Left renal cortex interstitium (tissue), 4 donors: ENCODE measurements at places on chromosomes 16 and 17.

DNA sequence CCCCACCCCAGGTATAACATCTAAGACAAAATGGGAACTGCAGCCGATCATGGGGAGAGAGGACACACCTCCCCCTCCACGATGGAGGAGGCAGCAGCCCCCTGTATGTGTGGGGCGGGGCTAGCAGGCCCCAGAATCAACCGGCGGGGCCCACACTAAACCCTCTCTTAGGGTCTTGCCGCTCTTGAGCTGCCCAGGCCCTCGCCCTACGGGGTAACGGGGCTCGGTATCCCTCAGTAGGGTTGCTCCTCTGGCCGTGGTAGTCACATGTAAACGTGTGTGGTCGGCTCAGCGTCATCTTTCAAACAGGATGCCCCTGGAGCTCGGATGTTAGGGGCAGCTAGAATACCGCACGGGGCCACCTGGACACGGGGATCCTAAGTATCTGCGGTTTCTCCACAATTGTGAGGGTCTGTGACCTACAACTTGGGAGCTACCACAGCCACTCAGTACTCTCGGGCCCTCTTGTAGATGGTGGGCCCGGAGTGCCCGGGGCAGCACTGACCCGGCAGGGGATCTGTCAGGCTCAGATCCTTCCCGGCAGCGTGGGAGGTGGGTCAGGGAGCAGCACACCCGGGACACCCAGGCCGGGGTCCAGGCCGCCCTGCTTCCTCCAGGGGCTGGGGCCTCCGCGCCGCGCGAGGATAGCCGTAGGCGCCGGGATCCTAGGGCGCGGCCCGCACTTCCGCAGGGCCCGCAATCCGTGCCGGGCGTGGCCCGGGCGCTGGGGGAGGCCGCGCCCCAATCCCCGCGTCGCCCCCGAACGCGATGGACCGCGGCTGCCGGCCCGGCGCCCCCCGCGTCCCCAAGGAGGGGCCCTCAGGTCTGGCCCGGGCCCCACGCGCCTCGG, 781 bp downstream of the ARHGDIA start:
- no peak for DNase-seq

DNA sequence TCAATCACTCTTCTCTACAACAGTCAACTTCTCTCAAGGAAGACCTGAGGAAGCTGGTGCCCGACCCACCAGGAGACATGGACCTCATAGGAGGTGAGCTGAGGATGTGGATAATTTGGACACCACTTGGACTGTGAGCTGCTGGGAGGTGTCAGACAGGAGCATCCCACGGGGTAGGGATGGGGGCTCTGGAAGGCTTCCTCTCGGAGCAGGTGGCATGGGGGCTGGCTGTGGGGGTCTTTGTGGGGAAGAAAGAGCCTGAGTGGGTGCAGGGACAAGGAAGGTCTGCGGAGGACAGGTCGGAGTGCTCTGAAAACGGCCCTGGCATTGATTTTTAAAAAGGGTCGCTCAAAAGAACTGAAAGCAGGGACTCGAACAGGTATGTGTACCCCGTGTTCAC, 64.0 kb downstream of the TBC1D16 start:
- DNase-seq, result no peak

DNA sequence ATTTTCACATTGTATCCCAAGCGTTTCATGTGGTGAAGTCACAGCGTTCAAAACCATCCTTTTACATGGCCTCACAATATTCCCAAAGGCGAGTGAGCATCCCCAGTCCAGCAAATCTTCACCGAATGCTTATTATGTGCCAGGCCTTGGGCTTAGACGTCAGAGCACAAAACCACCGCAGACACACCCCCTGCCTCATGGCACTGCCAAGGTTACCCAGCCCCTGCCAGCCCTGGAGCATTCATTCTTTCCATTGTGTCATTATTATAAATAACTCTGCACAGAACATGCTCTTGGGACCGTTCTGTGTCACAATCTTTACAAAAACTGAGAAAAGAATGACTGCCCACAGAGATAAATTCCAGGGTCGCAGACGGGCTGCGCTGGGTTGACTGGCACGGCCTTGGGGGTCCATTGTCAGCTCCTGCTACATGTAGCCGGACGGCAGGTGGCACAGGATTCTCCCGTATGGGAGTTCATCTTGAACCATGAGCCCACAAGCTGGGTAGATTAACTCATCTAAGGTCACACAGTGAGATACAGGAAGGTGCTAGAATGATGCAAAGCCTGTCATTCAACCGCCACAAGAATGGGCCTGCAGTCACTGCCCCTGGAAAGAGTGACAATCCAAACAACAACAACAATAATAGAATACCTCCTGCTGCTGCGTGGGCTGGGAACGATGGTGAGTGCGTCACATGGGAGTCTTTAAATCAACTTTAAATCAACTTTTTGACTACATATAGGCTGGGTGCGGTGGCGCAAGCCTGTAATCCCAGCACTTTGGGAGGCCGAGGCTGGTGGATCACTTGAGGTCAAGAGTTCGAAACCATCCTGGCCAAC, 4.5 kb upstream of the NECAB2 start:
- no peak for DNase-seq

GRCh38 chr16:71526111-71526631, at the start of gene CHST4:
CHST4 (plus strand) TSS chr16:71526426; CDS start chr16:71536678, 10,252 bp downstream.
- peak; percentile 24 for DNase-seq

- DNase-seq, result no peak
Observed at GRCh38 chr17:45414990-45415881, 17.4 kb downstream of the ARHGAP27 start.

DNA sequence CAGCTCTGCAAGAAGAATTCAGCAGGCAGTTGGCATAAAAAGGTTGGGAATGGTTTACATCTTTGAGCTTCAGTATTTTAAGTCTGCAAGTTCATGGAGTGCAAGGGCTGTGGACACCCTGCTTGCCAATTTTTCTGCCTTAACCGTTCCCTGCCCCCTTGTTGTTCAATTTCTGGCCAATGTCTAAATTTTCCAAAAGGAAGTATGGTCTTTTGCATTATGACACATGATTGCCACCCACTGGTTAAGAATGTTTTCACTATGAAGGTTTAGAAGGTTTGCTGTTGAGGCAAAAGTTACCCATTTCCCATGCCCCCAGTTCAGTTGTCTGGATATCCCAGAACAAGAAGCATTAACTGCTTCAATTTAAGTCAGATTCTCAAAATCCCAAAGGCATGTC, 441.9 kb downstream of the CDH13 start:
- DNase-seq, result no peak

DNA sequence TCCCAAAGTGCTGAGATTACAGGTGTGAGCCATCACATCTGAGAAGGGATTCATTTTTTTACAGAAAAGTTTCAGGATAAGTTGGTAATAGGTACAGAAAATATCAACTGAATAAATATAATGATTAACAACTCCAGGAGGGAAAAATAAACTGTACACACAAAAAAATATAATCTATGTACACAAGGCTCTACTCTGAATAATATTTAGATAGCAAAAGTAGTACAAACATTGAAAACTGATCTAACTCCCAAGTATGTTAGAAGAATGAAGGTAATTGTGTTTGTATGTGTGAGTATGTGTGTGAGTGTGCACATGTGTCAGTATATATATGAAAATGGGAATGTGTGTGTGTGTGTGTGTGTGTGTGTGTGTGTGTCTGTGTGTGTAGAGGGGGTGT, 20.4 kb downstream of the TUBD1 start:
- DNase-seq, result no peak

GRCh38 chr17:44384823-44385286, 4.6 kb downstream of the ITGA2B start:
- DNase-seq, result no peak

DNA sequence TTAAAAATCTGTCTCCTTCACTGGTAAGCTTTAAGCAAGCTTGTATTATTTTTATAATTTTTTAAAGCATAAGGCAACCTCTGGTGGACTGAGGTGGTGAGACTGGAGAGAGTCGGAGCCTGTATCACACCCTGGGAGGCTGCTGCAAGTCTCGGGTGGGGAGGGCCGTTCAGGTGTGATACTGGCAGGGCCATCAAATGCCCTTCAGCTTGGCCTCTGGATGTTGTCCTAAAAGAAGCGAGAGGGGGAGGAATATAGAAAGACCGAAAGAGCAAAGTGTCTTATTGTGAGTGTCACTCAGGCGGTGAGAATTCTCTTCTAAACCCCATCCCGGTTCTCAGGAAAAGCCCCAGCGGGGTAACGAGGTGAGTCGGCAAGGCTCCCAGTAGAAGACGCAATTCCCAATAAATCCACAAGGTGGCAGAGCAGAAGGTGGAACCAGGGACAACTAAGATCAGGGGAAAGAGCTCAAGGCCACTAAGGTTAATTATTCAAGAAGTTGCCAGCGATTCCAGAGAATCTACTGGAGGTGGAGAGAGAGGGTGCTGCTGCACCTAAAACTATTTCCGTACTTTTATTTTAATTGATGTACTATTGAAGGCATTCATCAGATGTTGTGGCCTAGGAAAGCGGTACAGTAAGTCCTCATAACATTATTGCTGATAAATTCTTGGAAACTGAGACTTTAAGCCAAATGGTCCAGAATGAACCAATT, 14.1 kb downstream of the C17orf67 start:
- peak; percentile 40 for DNase-seq

DNA sequence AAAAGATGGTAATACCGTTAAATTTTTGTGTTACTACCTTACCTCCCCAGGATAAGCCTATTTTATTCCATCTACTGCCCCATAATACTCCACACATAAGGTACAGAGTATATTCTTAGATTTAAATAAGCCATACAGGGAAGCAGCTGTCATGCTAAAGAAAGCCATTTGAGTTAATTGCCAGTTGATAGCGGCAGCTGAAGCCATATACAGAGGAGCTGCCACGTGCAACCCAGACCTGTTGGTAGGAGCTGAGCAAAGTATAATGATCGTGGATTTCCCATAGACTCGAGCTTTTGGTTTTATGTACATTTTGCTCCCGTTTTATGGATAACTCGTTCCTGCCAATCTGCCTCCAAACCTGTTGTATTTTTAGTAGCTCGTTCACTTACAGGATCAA, 12.0 kb downstream of the CPSF4L start:
- DNase-seq, result no peak
